Stimulated activated CD8-positive, alpha-beta memory T cell treated with anti-CD3 and anti-CD28 coated beads, Interleukin-7, amount 100 ng/mL, for 24 hours (primary cell): ENCODE measurements at places on chromosomes 1 and 21.

DNA sequence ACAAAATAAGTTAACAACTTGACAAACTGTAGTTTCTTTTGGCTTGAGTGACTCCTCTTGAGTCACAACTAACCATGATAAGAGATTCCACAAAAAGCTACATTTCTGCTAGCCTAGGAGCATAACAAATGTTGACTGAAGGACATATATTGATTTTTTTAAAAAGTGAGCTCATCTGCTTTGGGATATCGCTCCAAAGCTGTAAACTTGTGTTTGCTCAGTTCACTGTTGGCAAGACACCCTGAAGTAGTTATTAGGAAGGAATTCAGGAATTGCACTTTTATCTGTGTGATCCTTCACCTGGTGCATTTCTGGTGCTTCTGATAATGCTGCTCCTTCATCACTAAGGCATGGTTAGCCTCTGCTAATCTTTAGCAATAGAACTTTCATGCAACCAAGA, 23.7 kb downstream of the RWDD3 start:
- no peak for DNase-seq

- no peak for DNase-seq
These were observed 77.3 kb downstream of the RPE65 start for GRCh38 chr1:68372487-68372886.

GRCh38 chr1:150180474-150180873, 30.8 kb downstream of the PLEKHO1 start:
- DNase-seq = no peak

DNA sequence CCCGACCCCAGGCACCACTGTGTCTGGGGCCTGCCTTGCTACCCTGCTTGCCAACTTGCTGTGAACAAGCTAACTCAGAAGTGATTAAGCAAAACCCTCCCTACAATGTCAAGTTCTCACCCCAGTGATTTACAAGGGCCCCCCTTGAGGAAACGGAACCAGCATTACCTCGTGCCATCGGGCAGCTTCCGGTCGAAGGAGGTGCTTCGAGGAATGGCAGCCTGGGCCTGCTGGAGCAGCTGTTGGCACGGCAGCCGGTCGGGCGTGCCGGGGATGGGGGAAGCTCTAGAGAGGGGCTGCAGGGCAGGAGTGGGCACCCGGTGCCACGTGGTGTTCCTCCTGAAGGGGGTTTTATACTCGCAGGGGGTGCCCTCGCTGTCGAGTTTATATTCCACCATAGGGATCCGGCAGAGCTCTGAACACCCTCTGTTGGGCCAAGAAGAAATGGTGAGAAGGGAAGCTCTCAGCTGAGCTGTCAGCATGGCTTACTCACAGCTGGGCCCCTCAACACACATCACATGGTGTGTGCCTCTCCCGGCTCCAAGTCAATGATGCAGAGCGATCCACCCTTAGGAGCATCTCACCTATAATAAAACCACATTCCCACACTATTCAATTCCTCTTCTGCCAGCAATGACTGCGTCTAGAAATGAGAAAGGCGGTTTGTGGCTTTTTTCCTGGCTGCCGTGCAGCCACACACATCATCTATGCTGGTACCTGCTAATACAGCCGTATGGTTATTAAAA, 184.4 kb downstream of the SIPA1L2 start:
- no peak for DNase-seq

DNA sequence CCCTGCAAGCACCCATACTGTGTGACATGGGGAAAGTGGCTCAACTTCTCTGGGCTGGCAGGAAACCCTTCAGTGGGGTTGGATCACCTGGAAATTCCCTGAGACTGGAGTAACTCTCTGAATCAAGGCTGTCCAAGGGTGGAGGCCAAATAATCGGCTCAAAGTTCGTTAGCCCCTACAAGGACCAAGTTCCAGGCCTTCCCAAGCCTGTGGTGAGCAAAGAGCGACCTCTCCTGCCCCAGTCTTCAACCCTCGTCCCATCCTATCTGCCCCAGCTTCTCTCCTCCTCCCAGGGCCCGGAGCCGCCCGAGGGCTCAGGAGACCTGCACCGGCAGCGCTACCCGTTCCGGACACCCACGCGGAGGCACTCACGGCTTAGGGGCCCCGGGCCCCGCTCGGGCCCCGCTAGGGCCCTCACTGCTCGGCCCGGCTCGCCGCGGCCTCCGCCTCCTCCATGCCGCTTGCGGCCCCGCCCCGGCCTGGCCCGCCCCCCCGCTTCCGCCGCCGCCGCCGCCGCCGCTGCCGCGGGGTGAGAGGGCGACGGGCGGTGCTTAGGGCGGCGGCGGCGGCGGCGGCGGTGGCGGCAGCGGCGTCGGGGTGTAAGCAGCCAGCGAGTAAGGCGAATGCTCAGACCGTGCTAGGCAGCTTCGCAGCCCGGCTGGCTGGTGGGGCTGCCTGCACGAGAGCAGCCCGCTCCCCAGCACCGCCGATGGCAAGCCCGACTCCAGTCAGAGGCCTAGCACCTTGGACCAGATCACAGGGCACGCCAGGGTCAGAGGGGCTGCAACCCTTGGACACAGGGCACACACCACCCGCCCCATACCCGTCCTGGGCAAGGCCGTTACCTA, at the start of gene POMGNT1:
TSS of gene POMGNT1 (minus strand) at position 471 of the 848 bp plus-strand sequence. CDS start 613 bp downstream, outside the sequence.
- DNase-seq = peak; percentile 45

- no peak for DNase-seq
These were observed 1.8 kb upstream of the PRXL2B start for GRCh38 chr1:2584686-2585317.
